Aorta (tissue), 5 donors: ENCODE measurements at places on chromosomes 16 and 17. TPM values are rescaled to one million over a fixed set of nuclear protein-coding genes. Genes with fewer than 3 reads are reported as not detected.

DNA sequence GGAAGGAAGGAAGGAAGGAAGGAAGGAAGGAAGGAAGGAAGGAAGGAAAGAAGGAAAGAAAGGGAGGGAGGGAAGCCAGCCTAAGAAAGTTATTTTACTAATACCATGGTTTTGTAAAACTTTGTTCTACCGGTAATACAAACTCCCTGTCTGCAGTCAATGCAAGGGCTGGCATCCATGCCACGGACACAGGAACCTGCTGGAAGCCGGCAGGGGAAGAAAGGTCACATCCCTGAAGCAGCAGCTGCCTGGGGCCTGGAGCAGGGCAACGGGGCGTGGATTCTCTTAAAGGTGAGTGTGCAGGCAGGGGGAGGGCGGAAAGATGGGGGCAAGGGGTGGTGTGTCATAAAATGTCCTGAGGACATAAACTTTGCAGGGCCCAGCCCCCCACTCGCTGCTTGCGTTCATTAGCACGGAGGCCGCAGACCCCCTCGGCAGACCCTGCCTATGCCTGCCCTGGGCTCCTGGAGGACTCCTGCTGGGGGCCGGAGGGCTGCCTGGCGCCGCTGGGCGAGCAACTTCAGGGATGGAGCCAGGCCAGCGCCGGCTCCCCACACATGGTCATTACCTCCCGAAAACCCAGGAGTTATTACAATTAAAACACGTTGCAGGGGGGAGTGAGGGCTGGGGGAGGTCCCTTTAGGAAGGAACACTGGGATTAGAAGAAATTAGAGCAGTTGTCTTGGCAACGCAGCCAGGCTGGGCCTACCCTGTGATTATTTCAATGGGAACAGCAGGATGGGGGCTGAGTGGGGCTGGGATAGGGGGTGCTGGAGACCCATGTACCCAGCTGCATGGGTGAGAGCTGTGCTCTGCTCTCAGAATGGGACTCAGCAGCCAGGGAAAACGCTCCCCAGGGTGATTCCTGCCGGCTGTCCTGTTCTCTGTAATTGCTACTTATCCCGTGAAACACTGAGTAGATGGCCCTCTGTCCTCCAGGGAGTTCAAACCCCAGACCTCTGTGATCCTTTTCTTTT is 257.9 kb downstream of the SOX9 start:
- no peak for DNase-seq

- no peak for DNase-seq
These were observed 35.0 kb upstream of the SLC5A10 start for GRCh38 chr17:18916816-18917500.

The RNF227 gene
- total RNA-seq: 3.0 TPM

DNA sequence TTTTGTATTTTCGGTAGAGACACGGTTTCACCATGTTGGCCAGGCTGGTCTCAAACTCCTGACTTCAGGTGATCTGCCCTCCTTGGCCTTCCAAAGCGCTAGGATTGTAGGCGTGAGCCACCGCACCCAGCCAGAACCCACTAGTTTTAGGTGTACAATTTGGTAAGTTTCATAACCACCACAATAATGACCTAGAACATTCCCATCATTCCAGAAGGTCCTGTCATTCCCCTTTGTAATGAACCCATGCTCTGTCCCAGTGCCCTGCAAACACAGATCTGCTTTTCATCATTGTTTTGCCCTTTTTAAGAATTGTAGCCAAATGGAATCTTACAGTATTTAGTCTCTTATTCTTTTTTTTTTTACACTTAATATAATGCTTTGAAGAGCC is 35.6 kb upstream of the IRF8 start:
- no peak for DNase-seq

- DNase-seq: no peak
These were observed 32.0 kb downstream of the CCDC182 start for GRCh38 chr17:57713140-57713539.

The CCL16 gene
- 1.1 TPM for total RNA-seq
